ENCODE measurements at places on chromosomes 13 and 19.
A peak's percentile ranks its signal among the peaks of the same experiment; 100 is the strongest.

DNA sequence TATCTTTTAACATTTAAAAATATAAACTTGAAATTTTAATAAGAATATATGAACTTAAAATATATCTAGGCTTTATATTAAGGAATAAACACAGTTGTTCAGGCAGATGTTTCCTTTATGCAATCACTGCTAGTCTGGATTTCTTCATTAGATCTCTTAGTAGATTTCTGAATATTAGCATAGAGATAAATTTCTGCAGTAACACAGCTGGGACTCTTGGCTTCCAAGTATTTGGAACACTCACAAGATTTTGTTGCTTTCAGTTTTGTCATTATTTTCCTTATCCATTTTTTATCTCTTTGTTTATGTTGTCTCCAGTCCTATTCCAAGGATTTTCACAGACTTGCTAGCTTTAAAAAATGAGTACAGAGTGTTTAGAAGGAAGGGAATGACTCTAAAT is 857.1 kb downstream of the GPC5 start:
- DNase-seq, result no peak

DNA sequence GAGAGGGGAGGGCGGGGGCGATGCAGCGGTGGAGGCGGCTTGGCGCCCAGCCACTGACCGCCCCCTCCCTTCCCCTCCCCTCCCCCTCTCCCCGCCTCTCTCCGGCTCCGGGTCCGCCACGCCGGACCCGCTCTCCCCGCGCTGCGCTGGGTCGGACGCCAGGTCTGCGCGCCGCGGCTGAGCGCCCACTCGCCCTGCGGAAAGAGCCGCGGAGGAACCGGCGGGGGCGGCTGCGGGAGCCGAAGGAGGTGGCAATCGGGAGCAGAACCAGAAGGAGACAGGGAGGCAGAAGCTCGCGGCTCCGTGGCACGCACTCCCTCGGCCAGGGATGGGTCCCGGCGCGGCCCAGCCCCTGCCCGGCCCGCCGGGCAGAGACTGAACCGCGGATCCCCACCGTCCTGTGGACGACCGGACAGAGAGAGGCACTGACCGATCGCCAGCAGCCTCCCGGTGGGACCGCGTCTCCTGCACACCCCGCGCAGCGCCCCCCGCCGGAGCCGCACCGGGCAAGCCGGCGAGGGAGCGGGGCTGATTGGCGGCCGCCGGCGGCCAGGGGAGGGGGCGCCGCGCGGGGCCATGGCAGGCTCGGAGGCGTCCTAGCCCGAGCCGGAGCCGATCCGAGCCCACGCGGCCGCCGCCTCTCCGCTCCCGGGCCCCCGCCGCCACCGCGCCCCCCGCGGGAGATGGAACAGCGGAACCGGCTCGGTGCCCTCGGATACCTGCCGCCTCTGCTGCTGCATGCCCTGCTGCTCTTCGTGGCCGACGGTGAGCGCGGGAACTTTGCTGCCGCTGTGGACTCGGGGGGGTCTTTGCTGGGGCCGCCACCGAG is at the start of gene VSTM2B:
TSS of gene VSTM2B (plus strand) at position 94 of the 829 bp plus-strand sequence. CDS start at position 684, 590 bp downstream.
- DNase-seq, result no peak

GRCh38 chr13:78258304-78258703 is 339.7 kb upstream of the EDNRB start:
- DNase-seq, result no peak

DNA sequence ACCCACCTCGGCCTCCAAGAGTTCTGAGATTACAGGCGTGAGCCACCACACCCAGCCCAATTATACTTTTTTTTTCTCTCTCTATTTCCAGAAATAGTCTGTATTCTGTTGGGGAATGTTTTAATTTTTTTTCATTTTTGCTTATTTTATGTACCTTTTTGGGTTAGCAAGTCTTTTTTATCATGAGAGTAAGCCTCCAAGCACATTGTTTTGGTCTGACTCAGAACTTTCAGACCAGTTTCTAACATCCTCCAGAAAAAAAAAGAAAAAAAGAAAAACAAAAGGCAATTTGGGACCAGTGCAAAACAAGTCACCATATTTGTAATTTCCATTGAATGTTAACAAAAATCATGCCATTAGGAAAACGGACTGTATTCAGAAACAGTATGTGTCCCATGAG is 1465.5 kb downstream of the SLITRK5 start:
- DNase-seq, result no peak

DNA sequence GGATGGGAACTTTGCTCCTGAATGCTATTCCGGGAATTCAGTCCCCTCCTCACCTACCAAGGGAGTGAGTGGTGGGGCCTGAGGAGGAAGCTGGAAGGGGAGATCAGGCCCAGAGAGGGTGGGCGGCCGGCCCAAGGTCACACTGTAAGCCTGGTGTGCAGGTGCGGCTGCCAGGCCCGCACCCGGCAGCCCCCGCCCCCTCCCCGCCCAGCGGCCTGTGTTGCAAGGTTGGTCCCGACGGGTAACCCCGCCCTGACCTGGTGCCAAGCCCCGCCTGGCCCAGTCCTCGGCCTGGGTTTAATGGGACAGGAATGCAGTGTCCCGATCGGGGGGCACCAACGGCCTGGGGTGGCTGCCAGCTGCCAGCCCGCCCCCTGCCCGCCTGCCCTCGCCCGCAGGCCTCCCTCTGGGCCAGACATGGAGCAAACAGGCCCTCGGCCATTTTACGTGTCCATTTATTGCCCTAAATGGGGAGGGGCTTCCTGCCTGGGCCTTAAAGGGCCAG is 5.5 kb downstream of the ZBTB7A start:
- no peak for DNase-seq

- no peak for DNase-seq
These were observed 7.0 kb upstream of the SLC25A42 start for GRCh38 chr19:19056636-19057275.

DNA sequence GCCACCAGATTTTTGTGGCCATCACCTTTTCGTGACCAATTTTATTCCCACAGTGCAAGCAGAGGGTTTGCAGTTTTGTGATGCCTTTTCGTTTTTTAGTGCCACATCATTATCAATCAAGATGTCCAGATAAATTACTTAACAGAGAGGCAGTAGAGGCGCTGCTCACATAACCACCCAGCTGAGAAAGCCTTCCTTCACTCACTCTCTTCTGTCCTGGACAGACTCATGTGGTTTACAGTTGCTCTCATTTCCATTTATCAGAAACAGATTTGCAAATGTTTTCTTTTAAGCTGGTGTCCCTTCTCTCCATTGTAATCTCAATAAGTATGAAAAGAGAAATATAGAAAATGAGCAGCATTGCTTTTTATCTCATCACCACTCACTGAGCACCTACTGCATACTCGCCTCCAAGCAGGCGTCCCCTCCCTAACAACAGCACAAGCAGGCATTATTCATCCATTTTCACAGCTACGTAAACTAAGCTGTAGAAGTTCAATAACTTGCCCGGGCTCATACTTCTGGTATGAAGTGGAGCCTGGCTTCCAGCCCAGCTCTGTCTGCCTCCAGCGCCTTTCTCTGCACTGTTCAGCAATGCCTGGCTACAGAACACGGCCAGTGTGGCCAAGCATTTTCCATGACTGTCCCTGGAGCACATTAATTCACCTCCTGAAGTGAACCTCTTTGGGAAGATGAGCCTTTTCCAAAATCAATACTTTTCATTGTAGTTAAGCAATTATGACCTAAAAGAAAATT is 34.6 kb upstream of the KATNAL1 start:
- peak; percentile 75 for DNase-seq

DNA sequence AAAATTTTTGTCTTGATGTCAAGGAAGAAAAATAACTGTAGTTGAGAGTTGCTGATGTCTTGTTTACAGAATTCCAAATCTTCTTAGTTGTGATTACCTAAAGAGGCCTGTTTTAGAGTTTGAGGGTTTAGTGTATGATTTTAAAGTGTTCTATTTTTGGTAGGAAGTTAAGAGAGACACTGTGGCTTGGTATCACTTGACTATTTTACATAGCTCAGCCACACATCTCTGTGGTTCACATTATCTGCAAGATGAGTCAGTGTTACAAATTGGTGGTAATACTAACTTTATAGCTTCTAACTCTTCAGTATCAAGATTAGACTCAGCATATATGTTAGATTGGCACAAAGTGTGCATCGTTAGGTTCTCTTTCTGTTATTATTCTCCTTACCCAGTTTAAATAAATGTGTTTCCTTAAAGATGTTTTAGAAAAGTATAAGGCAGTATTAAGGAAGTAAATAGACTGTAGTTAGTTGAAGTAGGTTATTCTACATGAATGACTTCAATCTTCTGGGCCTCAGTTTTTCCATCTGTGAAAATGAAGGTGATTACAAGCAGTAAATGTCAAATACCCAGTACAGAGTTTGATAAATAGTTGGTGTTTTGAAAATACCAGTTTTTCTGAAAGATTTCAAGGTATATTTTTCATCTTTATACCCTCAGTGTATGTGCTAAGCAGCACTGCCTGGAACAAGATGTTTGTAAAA is 33.4 kb downstream of the COG6 start:
- DNase-seq, result no peak

DNA sequence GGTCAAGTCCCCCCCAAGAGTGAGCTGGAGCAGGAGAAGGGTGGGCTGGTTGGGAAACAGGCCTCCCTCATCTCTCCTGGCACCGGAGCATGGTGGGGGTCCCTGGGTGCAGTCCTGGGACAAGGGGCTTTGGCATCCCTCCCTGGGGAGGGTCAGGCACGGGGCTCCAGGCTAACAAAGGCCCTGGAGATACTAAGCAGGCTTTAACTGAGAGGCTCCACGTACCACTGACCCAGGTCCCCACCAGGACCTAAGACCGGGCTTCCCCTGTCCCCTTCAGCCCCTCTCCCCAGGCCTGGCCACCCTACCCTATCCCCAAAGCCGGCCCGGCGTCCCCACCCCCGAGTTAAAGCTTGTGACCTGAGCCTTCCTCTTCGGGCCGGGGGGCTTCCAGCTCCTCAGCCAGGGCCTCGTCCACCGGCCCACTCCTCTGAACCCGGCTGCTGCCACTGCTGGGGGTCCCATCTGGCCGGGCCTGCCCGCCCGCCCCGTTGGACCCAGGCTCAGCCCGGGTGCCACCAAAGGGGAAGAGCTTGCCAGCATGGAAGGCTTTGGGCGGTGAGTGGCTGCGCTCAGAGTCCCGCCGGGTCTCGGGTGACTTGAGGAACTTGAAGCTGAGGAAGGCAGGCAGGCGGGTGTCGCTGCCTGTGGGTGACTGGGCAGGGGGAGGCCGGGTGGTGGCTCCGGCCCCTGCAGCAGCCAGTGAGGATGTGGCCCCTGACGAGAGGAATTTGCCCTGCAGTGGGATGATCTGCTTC is 10.1 kb downstream of the ANO8 start:
- no peak for DNase-seq

DNA sequence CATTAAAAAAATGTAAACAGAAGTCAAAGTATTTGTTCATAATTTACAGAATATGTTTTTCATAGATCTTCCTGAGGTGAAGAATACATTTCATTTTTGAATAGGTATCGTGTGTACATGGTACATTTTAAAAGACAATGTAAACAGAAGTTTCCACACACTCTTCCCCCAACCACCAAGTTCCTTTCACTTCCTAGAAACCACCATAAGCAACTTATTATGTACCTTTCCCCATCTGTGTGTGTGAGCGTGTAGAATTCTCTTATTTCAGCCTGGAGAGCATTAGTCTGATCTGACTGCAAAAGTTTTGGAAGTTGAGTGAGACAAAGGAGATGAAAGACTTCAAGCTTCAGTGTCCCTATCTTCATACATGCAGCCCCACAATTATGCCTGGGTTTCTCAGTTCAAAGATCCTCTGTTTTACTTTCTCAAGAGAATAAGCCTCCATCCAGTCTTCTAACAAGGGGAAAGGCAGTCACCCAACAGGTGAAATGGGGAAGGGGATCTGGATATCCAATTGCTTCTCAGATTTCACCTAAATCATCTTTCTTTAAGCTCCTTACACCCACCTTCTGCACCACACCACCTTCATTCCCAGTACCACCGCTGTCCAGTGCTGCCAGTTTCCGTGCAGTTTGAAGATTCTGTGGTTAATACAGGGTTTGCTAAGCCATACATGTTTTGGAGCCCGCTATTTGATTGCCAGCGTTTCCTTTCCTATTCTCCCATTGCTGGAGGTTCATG is 2.1 kb downstream of the TEX30 start:
- DNase-seq, result no peak

GRCh38 chr13:47005756-47006414 is 109.0 kb upstream of the HTR2A start:
- DNase-seq, result no peak

- DNase-seq, result no peak
These were observed 229.6 kb downstream of the ZIC5 start for GRCh38 chr13:99741960-99742359.

- no peak for DNase-seq
These were observed 251.5 kb downstream of the DNAJC15 start for GRCh38 chr13:43274881-43275280.

DNA sequence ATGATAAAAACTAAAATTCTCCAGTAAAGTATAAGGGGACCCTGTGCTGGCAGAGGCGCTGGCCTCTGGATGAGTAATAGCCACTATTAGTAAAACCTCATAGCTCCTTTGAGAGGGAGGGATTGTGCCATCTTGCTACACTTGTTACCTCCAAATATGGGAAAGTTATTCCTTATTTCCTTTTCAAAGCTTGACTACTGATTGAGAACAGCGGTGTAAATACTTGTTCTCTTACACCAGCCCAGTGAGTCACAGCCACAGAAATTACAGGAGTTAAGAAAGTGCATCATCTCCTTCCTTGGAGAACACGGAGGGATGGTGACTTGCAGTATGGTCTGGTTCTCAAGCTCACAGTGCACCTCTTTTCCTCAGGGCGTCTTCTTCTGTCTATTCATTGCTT is 379.0 kb downstream of the EFNB2 start:
- DNase-seq, result no peak

DNA sequence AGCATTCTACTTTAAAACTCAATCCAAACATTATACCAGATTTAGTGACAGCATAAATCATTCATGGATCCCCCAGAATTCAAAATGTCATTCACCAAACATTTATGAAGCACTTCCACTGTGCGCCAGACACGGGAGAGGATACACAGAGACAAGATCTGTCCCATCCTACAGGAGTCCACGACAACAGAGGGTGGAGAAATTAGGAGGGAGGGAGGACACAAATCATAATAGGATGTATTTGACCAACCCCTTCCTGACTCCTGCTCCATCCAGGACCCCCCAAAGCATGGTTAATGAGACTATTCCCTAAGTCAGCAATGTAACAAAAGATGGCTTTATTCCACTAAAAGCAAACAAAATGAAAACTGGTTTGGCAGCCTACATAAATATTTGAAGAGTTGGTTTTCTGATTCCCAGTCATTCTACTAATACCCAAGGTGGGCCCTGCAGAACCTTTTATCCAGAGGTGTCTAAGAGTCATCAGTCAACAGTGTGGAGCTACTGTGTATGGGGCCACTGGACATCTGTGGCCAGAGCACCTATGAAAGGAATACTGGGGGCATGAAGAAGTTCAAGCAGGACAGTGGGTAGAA is 62.8 kb upstream of the DOCK9 start:
- DNase-seq, result no peak

GRCh38 chr13:71643448-71643860 is 223.6 kb downstream of the DACH1 start:
- no peak for DNase-seq

Measured in dorsolateral prefrontal cortex (tissue), 122 donors.